ENCODE measurements at places on chromosomes 2 and 18.

- DNase-seq = no peak
These were observed 4.4 kb upstream of the SPRED2 start for GRCh38 chr2:65436824-65437221.

GRCh38 chr2:144511226-144511810 is 8.6 kb downstream of the ZEB2 start:
- DNase-seq = no peak

- DNase-seq = no peak
These were observed 200.6 kb downstream of the DPP10 start for GRCh38 chr2:114642988-114643553.

DNA sequence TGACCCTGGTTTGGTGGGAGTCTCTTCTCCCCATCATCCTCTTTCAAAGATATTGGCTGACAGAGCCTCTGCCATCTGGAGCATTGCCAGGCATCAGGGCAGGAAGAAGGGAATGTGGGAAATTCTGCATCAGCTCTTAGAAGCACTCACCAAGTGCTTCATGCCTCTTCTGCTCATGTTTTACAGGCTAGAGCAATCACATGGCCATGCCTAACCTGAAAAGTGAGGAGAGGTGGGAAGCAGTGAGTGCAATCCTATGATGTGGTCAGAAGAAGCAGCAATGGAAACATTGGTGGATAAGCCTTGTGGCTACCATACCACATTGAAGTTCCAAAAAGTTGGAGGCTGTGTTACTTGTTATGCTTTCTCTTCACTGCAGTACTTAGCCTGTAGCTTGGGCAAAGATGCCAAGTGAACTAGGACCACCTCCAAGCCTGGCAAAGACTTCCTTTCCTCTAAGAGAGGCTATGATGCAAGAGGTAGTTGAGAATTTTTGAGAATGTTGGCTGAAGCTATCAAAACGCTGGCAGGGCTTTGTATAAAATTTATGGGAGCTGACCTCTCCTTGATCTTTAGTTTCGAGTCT is 64.1 kb downstream of the BCL2L11 start:
- no peak for DNase-seq

DNA sequence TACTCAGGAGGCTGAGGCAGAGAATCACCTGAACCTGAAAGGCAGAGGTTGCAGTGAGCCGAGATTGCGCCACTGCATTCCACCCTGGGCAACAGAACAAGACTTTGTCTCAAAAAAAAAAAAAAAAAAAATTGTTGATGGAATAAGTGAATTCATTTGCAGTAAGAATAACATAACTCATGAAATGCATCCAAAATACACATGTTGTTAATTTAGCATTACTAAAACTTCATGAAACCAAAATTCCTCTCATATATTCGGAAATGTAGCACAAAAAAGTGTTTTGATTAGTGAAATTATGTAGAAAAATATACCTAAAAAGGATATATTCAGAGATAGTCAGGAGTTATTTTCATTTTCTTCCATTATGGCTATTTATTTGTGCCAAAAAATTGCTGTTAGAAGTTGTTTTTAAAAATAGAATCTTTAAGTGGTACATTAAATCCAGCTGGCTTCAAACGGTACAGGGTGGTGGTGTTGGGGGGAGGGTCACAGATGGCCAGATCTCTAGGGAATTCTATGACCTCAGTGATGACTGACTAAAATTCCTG is 78.2 kb upstream of the UGP2 start:
- DNase-seq = no peak

GRCh38 chr2:143582046-143582747 is 453.0 kb downstream of the ARHGAP15 start:
- no peak for DNase-seq

- DNase-seq = no peak
These were observed 22.9 kb downstream of the CCBE1 start for GRCh38 chr18:59674186-59674902.

- DNase-seq = no peak
These were observed 96.7 kb downstream of the DGKD start for GRCh38 chr2:233450864-233451575.

- no peak for DNase-seq
These were observed 278.3 kb downstream of the PTGR3 start for GRCh38 chr18:74930616-74931015.

DNA sequence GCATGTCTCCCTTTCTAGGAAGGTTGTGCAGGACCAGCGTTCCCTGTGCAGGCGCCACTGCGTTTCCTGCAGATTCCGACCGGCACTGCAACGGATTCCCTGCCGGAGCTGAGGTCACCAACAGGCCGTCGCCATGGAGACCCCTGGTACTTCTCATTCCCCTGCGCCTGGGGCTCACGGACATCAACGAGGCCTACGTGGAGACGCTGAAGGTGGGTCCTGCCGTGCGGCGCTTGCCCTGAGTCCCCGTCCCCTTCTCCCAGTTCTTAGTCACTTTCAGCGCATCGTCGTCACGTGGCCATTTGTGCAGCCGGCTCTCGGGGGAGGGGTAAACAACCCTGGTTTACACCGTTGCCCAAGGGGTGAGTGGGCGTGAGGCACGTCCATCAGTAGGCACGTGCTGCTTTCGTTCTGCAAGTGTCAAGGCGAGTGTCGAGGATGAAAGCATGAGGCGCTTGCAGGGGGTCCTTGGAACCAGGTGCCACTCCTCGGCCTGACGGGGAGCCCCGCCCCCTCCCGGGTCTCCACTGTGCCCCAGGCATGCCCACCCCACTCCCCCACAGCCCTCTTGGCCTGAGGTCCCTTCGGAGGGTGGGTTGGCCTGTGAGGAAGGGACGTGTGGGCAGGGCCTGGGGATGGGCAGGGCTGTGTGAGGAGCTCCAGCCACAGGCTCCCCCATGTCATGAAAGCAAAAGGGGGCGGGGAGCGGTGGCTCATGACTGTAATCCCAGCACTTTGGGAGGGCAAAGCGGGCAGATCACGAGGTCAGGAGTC is 19.8 kb downstream of the DTYMK start:
- no peak for DNase-seq

- DNase-seq = no peak
These were observed at the start of gene EFHD1 for GRCh38 chr2:232633413-232634205. EFHD1 (plus strand) TSS chr2:232633604; CDS start chr2:232633705, 101 bp downstream.

DNA sequence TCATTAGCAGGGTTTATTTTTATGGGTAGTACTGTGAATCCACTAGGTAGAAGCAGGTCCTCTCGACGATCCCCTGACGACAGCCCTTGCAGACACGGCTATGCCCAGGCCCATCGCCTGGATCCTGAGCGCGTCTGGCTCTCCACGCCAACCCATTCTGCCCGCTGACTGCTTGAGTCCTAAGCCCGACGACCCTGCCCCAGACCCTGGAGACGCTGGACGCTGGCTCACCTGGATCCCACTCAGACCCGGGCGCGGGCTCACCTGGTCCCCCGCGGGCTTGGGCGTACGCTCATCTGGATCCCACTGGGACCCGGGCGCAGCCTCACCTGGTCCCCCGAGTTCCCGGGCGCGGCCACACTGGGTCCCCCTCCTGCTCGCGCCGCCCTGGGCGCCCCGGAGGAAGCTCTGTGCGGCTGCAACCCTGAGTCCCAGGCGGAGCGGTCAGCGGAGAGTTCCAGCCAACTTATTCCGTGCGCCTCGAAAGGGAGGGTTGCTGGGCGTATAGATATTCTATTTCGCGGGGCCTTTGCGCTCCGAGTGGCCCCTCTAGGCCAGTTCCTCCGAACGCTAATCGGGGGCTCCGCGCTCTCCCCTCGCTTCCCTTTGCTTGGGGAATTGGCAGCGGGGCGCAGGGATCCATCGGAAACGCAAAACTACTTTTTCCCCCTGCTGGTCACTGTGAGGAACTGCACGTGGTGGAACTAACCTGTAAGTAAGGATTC is 22.4 kb upstream of the RMP24 start:
- DNase-seq = peak; percentile 11

DNA sequence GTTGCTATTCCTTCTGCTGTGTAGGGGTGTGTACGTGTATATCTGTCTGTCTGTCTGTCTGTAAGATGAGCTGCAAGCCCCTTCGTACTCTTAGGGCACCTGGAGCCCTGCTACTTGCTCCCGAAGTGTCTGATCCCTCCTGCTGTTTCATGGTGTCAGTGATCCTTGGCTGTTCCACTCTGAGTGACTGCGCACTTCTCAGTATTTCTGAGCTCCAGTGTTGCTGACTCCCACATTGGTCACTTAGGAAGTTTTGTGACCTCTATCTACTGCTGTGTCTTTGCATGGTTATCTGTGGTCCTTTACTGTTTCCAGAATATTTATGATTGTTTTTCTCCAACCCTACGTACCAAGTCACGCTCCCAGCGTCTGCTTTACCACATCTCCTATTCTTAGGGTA is 16.2 kb downstream of the SEMA4F start:
- DNase-seq = no peak

GRCh38 chr2:43407935-43408334 is 181.5 kb upstream of the ZFP36L2 start:
- DNase-seq = no peak

DNA sequence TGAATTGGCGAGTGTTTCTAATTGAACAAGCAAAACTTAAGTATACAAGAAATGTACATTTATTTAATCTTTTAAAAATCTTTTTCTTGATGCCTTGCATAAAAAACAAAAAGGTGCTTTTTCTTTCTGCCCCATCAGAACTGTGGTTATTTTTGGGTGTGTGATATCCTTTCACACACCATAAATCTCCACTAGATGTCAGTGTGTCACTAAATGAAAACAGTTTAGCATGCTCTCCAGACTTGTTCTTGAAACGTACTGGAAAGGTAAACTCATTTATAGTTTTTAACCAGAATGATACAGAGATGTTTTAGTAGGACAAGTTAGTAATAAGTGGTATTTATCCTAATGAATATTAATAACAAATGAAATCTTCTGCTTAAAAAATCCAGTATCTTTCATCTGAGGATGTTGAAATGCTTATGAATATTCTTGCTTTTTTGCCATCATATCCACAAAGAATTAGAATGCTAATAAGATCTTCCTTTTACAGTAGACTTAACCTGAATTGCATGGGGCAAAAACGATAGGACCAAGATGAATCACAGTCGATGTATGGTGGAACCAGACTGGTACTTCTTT is 96.8 kb downstream of the UBE2E3 start:
- DNase-seq = peak; percentile 40

DNA sequence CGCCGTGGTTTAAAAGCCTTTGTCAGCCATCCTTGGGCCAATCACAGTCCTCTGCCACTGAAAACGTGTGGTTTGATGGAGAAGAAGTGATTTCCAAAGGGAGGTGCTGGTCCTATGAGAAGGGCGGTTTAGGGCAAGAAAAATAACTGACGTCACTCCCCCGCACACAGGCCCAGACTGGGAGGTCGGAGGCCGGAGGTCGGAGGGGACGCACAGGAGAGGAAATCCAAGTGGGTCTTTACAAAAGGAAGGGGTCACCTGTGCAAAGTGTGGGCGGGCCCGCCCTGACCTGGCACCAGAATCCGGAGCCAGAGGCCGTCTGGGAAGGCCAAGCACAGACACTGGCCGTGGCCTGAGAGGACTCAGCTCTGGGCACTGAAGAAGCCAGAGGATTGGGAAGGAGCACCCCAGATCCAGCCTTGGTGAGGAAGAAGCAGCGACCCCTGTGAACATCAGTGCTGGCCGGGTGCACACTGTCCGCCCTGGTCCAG is 18.0 kb upstream of the KCNG2 start:
- DNase-seq = no peak

GRCh38 chr2:100767224-100767653 is 52.7 kb upstream of the NPAS2 start:
- no peak for DNase-seq

- DNase-seq = no peak
These were observed 48.4 kb upstream of the LAPTM4A start for GRCh38 chr2:20099780-20100179.

GRCh38 chr2:98036349-98037000 is 40.7 kb upstream of the TMEM131 start:
- DNase-seq = no peak

- DNase-seq = no peak
These were observed 96.4 kb upstream of the NOL4 start for GRCh38 chr18:34321066-34321465.

GRCh38 chr2:119544939-119545475 is 758 bp downstream of the CFAP221 start:
- DNase-seq = no peak

DNA sequence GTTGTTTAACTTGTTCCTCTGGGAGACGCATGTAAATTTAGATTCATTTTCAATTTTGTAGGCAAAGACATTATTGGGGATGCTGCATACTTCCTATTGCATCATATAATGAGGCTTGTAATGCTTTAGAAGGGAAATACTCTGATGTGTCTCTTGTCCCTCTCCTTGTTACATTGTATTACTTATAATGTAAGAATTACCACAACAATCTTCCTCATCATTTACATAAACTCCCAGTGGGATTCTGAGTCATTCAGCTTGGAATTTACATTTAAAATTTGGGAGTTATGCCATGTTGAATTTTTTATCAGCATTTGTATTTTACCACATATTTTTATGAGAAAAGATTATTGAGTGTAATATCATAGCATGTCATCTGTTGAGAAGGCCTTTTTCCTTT is 963.4 kb upstream of the NRXN1 start:
- DNase-seq = no peak

- DNase-seq = no peak
These were observed 108.1 kb upstream of the POU3F3 start for GRCh38 chr2:104745846-104746245.

GRCh38 chr2:138021154-138021553 is 56.9 kb downstream of the HNMT start:
- DNase-seq = no peak

DNA sequence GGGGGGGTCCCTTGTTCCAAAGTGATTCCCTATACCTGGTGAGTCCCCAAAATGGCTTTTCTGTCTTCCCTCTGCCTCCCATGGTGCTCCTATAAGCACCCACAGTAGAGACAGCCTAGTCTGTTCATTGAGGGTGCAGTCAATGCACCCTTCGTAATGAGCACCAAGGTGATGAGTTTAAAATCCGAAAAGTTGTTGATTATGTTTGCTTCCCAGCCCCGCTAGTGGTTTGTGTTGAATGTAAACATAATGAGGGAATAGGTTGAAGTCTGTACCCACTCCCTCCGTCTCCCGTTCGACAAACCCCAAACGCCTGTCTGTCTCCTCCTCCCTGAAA is 2.3 kb downstream of the FOSL2 start:
- no peak for DNase-seq

DNA sequence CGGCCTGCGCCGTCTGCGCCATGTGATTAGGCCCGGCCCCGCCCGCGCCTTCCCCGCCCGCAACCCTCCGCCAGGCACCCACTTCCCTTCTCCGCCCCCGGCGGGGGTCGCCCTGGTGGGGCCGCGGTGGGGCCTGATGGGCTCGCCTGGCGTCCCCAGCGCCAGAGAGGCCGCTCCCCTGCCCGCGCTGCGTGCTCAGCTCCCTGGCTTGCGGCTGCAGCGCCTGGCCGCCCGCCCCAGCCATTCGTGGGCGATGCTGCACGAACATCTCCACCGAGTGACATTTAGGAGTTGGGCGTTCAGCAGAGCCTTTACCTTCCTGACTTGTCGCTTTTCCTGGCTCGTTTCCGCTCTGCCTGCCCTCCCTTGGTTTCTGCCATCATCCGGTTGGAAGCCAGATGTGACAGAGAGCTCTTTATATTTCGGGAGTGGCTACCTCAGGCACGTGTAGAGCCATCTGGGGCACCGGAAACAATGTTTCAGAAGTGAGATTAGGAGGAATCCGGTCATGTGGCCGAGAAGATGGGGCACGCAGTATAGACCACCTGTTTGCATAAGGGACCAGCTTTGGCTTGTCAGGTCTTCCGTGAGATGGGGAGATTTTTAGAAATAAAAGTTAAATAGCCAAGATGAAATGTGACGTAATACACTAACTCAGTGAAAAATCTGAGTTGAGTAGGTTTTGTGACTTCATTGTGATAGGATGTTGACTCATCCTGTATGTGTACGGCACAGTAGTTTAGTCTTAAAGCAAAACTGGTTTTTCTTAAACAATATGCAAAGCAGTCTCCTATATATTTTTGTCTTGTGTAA is 1.2 kb downstream of the GLS start:
- peak; percentile 59 for DNase-seq
